ENCODE measurements at places on chromosomes 3 and 15.

DNA sequence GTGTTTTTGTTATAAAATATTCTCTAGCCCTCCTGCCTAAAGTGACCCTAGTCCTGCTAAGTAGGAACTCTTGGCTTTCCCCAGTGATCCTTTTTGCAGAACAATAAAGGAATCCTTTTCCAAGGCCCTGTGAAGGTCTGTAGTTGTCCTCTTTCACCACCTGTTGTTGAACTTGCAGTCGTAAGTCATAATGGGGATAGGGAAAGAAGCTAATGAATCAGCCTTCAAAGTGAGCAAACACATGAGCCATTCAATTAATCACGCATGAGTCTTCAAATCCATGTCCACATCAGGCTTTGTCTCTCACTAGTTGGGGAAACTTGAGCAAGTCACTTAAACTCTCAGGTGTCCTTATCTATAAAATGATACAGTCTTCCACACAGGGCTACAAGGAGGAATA, 27.6 kb downstream of the ZNF860 start:
- no peak for DNase-seq

- no peak for DNase-seq
Measured at GRCh38 chr3:124780761-124781475, 50.7 kb downstream of the UMPS start.

- no peak for DNase-seq
Measured at GRCh38 chr3:56762718-56763117, 39.0 kb downstream of the ARHGEF3 start.

GRCh38 chr3:12014613-12015012, 10.4 kb downstream of the SYN2 start:
- DNase-seq: no peak

DNA sequence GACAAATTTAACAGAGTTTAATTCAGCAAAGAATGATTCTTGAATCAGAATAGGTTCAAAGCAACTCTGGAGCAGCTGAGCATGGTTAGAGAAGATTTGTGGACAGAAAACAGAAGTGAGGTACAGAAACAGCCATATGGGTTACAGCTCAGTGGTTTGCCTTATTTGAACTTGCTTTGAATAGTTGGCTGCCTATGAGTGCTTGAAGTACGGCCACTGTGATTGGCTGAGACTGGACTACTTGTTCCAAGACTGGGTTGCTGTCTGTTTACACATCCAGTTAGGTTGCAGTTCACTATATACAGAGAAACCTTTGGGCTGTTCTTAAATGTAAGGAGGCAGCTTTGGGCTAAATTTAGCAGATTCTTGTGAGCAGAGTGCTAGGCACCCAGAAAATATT, 79.4 kb upstream of the CADPS start:
- no peak for DNase-seq

- no peak for DNase-seq
Measured at GRCh38 chr3:66956742-66957141, 41.4 kb upstream of the KBTBD8 start.

DNA sequence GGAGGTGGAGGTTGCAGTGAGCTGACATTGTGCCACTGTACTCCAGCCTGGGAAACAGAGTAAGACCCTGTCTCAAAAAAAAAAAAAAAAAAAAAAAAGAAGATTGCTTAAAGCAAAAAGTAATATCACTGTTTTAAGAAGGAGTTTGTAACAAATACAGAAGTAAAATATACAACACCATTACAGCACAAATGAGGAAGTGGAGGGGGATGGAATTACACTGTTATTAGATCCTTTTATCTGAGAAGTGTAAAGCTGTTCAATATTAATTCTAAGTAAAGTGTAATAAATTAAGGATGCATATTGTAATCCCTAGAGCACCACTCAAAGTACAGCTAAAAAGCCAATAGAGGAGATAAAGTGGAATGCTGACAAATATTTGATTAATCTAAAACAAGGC, 47.0 kb upstream of the SNRPA1 start:
- DNase-seq: no peak

DNA sequence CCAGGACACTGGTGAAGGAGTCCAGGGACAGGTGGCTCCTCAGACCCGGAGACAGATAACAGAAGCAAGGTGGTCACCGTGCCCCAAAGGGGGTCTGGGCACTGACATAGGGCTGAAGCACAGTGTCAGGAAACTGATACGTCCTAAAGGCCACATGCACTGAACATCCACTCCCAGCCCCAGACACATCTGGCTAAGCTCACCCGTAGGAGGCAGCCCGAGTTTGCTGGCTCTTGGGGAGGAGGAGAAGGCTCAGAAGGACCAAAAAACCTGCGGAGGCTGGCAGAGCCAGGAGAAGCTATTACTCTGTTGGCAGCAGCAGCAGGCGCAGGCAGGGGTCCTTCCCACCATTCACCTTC, 1.2 kb downstream of the CACNA2D2 start:
- no peak for DNase-seq

GRCh38 chr15:76451540-76451939, 115.0 kb downstream of the ISL2 start:
- DNase-seq: no peak

GRCh38 chr15:33822479-33822878, 145.8 kb upstream of the CHRM5 start:
- DNase-seq: no peak

Measured in NCI-H2081 treated with DMSO at 0.1 percent for 48 hours (cell line).